Vagina (tissue), 2 donors: ENCODE measurements at places on chromosomes 2 and 18. TPM values are rescaled to one million over a fixed set of nuclear protein-coding genes. Genes with fewer than 3 reads are reported as not detected.

Gene CFAP53
- not detected for total RNA-seq

Gene DCAF17
- 19.6 TPM for total RNA-seq

Gene FRZB
- 3.9 TPM for total RNA-seq

Gene SIX3
- total RNA-seq, result not detected

Gene ASB1
- total RNA-seq, result 16.7 TPM

Gene ITGB6
- total RNA-seq, result 17.2 TPM

Gene GRHL1
- 126 TPM for total RNA-seq

Gene NYAP2
- 0.25 TPM for total RNA-seq

Gene NT5C1B
- not detected for total RNA-seq

Gene TOGARAM2
- total RNA-seq, result under 0.01 TPM

Gene FZD7
- 37.1 TPM for total RNA-seq

Gene UGT1A8
- total RNA-seq, result not detected

Gene ELOA2
- total RNA-seq, result not detected

Gene ALKAL2
- 17.4 TPM for total RNA-seq

Gene OXER1
- 1.2 TPM for total RNA-seq

Gene MYOM1
- 1.2 TPM for total RNA-seq

Gene SKA1
- 0.74 TPM for total RNA-seq

- no peaks in the 10 kb centered on the region for H3K27me3 ChIP-seq
- no peak for DNase-seq
- H3K27ac ChIP-seq, result no peak overlapping the region
- no peaks in the 10 kb centered on the region for H3K4me1 ChIP-seq
- no peak overlapping the region for H3K4me3 ChIP-seq
Measured at GRCh38 chr2:220876080-220876824, 695.9 kb downstream of the EPHA4 start.

DNA sequence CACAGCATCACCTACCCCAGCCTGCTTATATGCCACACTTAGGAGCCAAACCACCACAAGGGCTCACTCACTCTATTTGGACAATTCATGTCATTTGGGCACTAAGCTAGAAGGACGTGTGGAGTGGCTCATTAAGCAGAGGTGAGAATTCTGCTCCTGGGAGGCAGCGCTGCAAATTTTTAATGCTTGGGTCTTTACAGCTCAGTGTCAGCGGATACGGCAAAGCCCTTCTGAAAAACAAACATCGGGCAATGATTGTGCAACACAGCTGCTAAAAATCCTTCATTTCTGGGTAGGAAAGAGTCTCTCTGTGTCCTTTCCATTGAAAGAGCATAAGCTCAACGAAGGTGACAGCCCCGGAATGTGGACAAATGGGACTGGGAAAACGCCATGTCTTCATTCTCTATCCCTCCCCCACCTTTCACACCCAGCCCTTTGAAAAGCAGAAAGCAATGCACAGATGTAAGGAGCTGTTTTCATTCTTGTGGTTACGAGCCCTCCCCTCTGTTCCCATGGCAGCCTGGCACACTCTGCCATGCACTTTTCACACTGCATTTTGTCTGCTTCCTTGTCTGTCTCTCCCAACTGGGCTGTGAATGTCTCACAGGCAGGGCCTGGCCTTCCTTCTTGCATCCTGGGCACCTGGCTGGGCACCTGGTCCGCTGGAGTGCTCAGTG lies 16.0 kb downstream of the TMEM177 start:
- peaks cover 11% of the 10 kb centered on the region for H3K4me1 ChIP-seq
- no peak overlapping the region for H3K27ac ChIP-seq
- DNase-seq, result no peak

DNA sequence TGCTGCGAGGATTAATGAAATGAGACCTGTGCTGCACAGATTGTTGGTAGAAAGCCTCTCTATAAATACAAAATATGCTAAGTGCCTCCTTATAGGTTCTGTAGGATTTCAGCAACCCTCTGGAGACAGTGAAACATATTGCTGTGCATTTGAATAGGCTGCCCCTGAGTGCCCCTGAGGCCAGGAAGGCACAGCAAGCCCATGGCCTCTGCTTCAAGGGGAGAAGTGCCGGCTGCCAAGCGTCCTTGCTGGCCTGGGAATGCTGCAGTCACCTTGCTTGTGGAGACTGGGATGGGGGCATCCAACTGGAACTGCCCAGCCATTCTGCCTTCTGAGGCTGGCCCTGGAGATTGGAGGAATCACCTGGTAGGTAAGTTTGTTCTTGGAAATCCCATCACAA lies 397.2 kb upstream of the SMIM21 start:
- H3K27ac ChIP-seq, result no peak overlapping the region
- DNase-seq, result no peak
- no peaks in the 10 kb centered on the region for H3K36me3 ChIP-seq
- no peaks in the 10 kb centered on the region for H3K4me1 ChIP-seq
- H3K4me3 ChIP-seq, result no peak overlapping the region

DNA sequence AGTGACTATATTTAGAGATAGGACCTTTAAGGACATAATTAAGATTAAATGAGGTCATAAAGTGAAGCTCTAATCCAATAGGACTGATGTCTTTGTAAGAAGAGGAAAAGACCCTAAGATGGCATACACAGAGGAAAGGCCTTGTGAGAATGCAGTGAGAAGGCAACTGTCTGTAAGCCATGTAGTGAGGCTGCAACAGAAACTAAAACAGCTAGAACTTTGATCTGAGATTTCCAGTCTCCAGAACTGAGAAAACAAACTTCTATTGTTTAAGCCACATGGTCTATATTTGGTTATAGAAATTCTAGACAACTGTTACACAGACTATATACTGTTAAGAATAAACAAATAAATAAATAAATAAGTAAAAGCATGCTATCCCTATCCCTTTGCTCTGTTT lies 276.8 kb downstream of the CNTNAP5 start:
- H3K4me3 ChIP-seq, result no peak overlapping the region
- no peak for DNase-seq
- no peaks in the 10 kb centered on the region for H3K27me3 ChIP-seq
- H3K36me3 ChIP-seq, result no peaks in the 10 kb centered on the region
- no peak overlapping the region for H3K27ac ChIP-seq

DNA sequence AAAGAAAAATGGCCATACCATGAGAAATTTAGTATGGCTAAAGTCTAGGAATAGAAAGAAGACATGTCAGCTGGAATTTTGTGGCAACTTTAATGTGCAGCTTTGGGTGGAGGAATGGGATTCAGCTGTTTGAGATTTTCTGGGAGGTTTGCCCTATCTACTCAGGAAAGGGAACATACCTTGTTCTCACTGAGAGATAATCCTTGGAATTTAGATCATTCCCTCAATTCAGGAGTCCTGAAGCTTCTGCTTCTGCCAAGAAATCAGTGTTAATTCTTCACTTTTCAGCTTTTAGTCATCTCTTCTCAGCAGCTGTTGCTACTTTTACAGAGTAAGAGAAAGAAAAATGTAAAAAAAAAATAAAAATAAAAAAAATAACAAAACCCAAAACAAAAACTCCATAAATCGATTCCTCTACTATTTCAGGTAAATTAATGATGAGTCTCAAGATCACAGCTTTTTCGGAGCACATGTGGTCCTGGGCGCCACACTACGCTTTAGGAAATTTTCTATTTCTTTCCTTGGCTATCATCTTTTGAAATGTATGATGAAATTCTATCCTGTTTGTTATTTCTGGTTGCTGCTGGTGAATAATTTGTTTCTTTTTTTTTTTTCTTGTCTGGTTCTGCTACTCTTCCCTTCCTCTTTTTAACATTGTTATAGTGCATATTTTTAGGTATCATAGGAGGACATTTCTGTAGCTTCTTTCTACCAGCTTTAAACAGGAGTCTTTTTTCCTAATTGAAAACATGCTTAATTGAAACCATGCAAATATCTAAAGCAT lies 18.9 kb upstream of the BAZ2B start:
- no peaks in the 10 kb centered on the region for H3K4me1 ChIP-seq
- H3K4me3 ChIP-seq, result no peak overlapping the region
- no peaks in the 10 kb centered on the region for H3K27me3 ChIP-seq
- DNase-seq, result no peak

GRCh38 chr2:160516547-160517365 lies 23.1 kb upstream of the RBMS1 start:
- no peak overlapping the region for H3K27ac ChIP-seq
- no peaks in the 10 kb centered on the region for H3K36me3 ChIP-seq
- no peak for DNase-seq

- no peak for DNase-seq
- H3K27ac ChIP-seq, result no peak overlapping the region
- no peaks in the 10 kb centered on the region for H3K4me1 ChIP-seq
- H3K36me3 ChIP-seq, result no peaks in the 10 kb centered on the region
- no peak overlapping the region for H3K4me3 ChIP-seq
Measured at GRCh38 chr2:453132-453531, 165.2 kb upstream of the ALKAL2 start.

- peak overlapping the region; percentile 77 for H3K27ac ChIP-seq
- H3K27me3 ChIP-seq, result no peaks in the 10 kb centered on the region
- H3K4me1 ChIP-seq, result peaks cover 70% of the 10 kb centered on the region
- H3K4me3 ChIP-seq, result no peak overlapping the region
- DNase-seq, result no peak
Measured at GRCh38 chr2:23565814-23566213, 180.8 kb downstream of the KLHL29 start.

GRCh38 chr18:63083020-63083531 lies 236.5 kb downstream of the BCL2 start:
- H3K27ac ChIP-seq, result no peak overlapping the region
- H3K36me3 ChIP-seq, result no peaks in the 10 kb centered on the region
- peaks cover 2% of the 10 kb centered on the region for H3K4me1 ChIP-seq
- DNase-seq, result no peak
- no peak overlapping the region for H3K4me3 ChIP-seq
- no peaks in the 10 kb centered on the region for H3K27me3 ChIP-seq

GRCh38 chr2:39217192-39217550 lies 26.6 kb downstream of the CDKL4 start:
- DNase-seq, result no peak
- H3K27me3 ChIP-seq, result no peaks in the 10 kb centered on the region
- H3K4me1 ChIP-seq, result no peaks in the 10 kb centered on the region
- H3K27ac ChIP-seq, result no peak overlapping the region
- no peaks in the 10 kb centered on the region for H3K36me3 ChIP-seq

DNA sequence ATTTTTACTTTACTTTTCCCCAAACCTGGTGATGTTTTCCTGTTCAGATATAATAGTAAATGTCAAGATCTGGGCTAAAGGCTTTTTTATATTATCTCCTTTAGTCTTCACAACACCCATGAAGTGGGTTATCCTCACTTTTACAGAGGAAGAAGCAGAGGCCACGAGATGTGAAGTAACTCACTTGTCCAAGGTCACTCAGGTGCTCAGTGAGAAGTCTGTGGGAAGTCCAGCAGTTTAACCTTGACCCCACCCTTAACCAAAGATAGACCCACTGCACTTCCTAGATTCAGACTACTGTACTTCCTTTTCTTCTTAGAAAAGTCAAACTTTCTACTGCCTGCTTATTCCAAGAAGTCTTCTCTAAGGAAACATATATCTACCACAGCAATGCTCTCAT lies 56.3 kb upstream of the STAT1 start:
- peaks cover 7% of the 10 kb centered on the region for H3K4me1 ChIP-seq
- no peak for DNase-seq
- H3K36me3 ChIP-seq, result no peaks in the 10 kb centered on the region
- no peak overlapping the region for H3K4me3 ChIP-seq

- no peaks in the 10 kb centered on the region for H3K27me3 ChIP-seq
- H3K4me1 ChIP-seq, result no peaks in the 10 kb centered on the region
- no peak overlapping the region for H3K27ac ChIP-seq
- H3K36me3 ChIP-seq, result no peaks in the 10 kb centered on the region
- no peak for DNase-seq
Measured at GRCh38 chr2:223590964-223591363, 11.2 kb downstream of the SCG2 start.

DNA sequence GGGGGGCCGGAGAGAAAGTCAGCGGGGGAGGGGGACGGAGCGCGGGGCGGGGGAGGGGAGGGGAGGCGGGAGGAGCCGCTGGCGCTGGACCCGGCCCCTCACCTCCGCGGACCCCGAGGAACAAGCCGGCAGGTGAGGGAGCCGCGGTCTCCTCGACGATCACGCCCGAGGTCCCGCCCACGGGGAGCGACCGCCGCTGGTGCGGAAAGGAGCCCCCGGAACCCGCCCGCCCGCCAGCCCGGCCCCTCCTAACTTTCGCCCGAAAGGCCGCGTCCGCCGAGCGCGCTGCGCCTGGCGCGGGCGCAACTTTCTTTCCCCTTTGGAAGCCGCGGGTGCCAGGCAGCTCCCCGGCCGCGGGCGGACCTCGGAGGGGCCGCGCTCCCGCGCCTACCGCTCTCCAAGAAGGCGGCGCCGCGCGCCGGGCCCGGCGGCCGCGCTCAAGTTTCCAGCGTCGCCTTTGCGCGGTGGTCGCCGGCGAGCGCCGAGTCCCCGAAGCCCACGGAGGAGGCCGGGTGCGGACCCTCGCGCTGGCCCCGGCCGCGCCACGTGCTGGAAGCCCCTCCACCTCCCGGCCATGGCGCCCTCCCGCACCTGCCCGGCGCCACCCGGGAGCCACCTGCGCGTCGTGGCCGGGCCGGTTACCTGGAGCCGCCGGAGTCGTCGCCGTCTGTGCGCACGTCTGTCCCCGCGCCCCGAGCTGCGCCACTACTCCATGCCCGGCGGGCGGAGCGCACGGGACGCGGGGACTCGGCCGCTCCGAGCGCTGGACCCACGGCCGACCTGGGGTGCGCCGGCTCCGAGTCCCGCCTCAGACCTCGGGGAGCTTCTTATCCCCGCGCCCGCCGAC lies at the start of gene ALKAL2:
Gene ALKAL2 (minus strand): TSS at position 181 of the 847 bp plus-strand sequence. CDS start 256 bp downstream, outside the sequence.
- peaks cover 4% of the 10 kb centered on the region for H3K27me3 ChIP-seq
- DNase-seq, result no peak
- peak within 1 kb of the TSS; percentile 43 for H3K4me3 ChIP-seq
- H3K4me1 ChIP-seq, result peaks cover 31% of the 10 kb centered on the region

DNA sequence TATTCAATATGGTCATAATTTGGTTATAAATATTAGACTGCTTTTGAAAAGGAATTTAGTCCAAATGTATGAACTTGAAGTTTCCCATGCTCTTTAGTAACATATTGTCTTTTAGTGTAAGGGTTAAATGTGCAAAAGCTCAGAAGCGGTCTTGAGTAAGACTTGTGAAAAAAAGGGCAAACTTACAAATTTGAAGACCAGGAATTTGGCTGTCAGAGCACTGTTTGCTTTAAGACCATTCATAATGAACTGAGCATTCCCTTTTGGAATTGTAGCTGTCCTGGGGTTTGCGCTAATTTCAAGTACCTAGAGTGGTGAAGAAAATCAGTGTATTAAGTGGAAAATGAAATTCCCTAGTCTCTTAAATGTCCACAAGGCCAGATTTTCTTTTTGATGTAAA lies 6.9 kb upstream of the ZEB2 start:
- no peak overlapping the region for H3K4me3 ChIP-seq
- no peaks in the 10 kb centered on the region for H3K36me3 ChIP-seq
- peak overlapping the region; percentile 49 for H3K27ac ChIP-seq
- H3K4me1 ChIP-seq, result peaks cover 5% of the 10 kb centered on the region

DNA sequence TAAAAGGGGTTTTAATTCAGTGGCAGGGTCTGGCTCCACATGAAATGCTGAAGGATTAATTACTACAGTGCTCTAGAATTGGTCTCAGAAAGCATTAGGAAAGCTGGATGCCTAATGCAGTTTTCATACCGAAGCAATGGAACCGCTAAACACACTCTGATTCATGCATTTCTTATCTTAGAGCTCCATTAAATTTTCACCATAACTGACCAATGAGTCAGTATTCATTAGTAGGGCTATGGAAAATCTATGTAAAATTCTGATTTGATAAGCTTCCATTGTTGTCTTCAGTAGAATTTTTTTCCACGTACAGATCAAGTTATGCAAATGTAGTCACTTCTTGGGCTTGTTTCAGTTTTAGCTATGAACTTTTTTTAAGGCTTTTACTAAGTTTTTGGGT lies 359.9 kb downstream of the ARHGAP15 start:
- no peaks in the 10 kb centered on the region for H3K27me3 ChIP-seq
- DNase-seq, result no peak
- no peaks in the 10 kb centered on the region for H3K4me1 ChIP-seq
- H3K27ac ChIP-seq, result no peak overlapping the region

GRCh38 chr2:239935789-239936758 lies 89.1 kb downstream of the NDUFA10 start:
- H3K27ac ChIP-seq, result no peak overlapping the region
- no peaks in the 10 kb centered on the region for H3K4me1 ChIP-seq
- no peaks in the 10 kb centered on the region for H3K36me3 ChIP-seq
